ENCODE measurements at places on chromosomes 11 and 22.

GRCh38 chr11:75896843-75897419, 81.9 kb downstream of the UVRAG start:
- peaks cover 9% of the 10 kb centered on the region for H3K4me1 ChIP-seq
- H3K27me3 ChIP-seq: no peaks in the 10 kb centered on the region
- no peak overlapping the region for H3K27ac ChIP-seq
- H3K4me3 ChIP-seq: no peak overlapping the region
- no peak for DNase-seq
- no peaks in the 10 kb centered on the region for H3K36me3 ChIP-seq

GRCh38 chr11:66371627-66372415, at the start of gene SLC29A2:
TSS of gene SLC29A2 (minus strand) at chr11:66371760. CDS start at chr11:66371591, 169 bp downstream.
- peaks cover 15% of the 10 kb centered on the region for H3K4me1 ChIP-seq
- H3K27me3 ChIP-seq: peaks cover under 1% of the 10 kb centered on the region
- DNase-seq: peak; percentile 90
- H3K4me3 ChIP-seq: peak within 1 kb of the TSS; percentile 93

- H3K27ac ChIP-seq: no peak overlapping the region
- DNase-seq: no peak
- peaks cover 16% of the 10 kb centered on the region for H3K4me1 ChIP-seq
- H3K4me3 ChIP-seq: no peak overlapping the region
These were observed 263.5 kb upstream of the CCDC179 start for GRCh38 chr11:23123753-23124152.

DNA sequence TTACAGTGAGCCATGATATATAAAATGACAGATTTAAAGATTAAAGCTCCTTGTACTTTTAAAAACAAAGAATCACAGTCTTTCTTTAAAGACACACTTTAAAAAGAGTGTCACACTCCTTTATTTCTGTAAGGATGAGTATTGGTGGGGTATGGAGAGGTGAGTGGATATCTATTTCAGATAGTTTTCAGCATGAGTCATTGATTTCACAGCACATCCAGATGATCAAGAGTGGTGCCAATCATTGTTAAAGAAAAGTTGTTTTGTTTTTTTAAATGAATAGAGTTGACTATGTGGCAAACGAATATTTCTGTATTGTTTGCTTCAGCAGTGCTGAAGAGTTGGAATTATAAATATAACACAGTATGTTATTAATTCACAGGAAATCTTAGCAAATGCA, 52.5 kb downstream of the FAR1 start:
- no peaks in the 10 kb centered on the region for H3K27me3 ChIP-seq
- no peak overlapping the region for H3K4me3 ChIP-seq
- no peaks in the 10 kb centered on the region for H3K4me1 ChIP-seq
- H3K36me3 ChIP-seq: peaks cover 28% of the 10 kb centered on the region
- H3K27ac ChIP-seq: no peak overlapping the region

DNA sequence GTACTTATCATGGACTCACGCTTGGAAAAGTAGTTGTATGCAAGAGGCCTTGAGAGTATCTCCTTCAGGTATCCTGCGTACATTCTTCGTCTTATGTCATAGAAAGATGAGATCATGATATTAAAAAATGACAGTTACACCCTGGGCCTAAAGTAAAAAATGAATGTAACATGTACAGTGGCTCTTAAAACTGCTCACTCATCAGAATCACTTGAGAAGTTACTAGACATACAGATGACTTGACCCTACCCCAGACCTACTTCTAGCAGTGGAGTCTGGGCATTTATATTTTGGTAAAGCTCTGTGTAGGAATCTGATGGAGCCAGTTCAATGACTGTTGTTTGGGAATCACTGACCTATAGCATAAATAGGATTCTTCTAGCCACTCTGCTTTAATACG, 54.5 kb downstream of the PPME1 start:
- H3K27ac ChIP-seq: no peak overlapping the region
- H3K4me3 ChIP-seq: no peak overlapping the region
- no peaks in the 10 kb centered on the region for H3K27me3 ChIP-seq

GRCh38 chr11:45180848-45181192, 34.4 kb downstream of the PRDM11 start:
- H3K27ac ChIP-seq: no peak overlapping the region
- no peaks in the 10 kb centered on the region for H3K27me3 ChIP-seq
- no peaks in the 10 kb centered on the region for H3K36me3 ChIP-seq

GRCh38 chr11:31651822-31652221, 142.3 kb downstream of the ELP4 start:
- H3K27ac ChIP-seq: no peak overlapping the region
- no peaks in the 10 kb centered on the region for H3K36me3 ChIP-seq
- no peak for DNase-seq
- no peaks in the 10 kb centered on the region for H3K4me1 ChIP-seq
- no peak overlapping the region for H3K4me3 ChIP-seq
- H3K27me3 ChIP-seq: no peaks in the 10 kb centered on the region

GRCh38 chr11:12430351-12430750, 53.0 kb downstream of the PARVA start:
- no peak overlapping the region for H3K4me3 ChIP-seq
- no peak for DNase-seq
- H3K27ac ChIP-seq: no peak overlapping the region
- no peaks in the 10 kb centered on the region for H3K27me3 ChIP-seq
- H3K4me1 ChIP-seq: peaks cover 62% of the 10 kb centered on the region
- H3K36me3 ChIP-seq: peaks cover 13% of the 10 kb centered on the region

DNA sequence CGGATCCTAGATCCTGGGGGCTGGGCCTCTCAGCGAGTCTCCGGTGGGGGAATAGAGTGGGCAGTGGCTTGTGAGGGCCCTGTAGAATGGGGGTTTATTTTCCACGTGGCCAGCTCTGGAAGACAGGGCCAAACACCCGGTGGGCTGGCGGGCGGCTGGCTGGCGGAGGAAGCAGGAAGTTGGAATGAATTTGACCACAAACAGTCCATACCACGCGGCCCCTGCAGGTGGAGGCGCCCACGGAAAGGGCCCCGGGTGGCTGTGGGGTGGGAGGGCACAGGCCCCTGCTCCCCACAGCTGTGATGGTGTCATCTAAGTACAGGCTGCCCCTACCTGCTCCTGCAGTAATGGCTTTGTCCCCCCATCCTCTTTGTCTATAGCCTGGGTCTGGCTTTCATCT, 15.1 kb downstream of the MCAT start:
- no peak overlapping the region for H3K4me3 ChIP-seq
- no peak for DNase-seq
- H3K27me3 ChIP-seq: no peaks in the 10 kb centered on the region
- peak overlapping the region; percentile 94 for H3K27ac ChIP-seq
- no peaks in the 10 kb centered on the region for H3K36me3 ChIP-seq

GRCh38 chr11:69939551-69940245, 120.5 kb upstream of the FGF3 start:
- H3K4me3 ChIP-seq: no peak overlapping the region
- DNase-seq: no peak
- H3K36me3 ChIP-seq: no peaks in the 10 kb centered on the region
- H3K27me3 ChIP-seq: peaks cover 6% of the 10 kb centered on the region
- H3K4me1 ChIP-seq: peaks cover 10% of the 10 kb centered on the region

DNA sequence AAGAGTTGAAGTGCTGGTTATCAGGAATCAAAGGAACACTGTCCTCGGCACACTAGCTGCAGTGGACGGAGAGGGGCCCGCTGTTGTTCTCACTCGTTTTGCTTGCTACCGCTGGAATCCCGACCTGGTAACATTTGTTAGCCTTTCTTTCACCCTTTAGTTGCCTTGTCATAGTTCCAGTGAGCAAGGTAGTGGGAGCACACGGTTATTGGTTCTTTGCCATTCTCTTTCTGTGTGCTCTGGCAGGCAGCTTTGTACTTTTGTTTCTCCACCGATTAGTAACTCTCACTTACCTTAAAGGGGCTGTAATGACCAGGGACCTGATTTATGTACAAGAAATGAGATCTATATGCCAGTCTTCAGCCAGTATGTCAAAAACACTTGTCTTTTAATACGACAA, 1.8 kb downstream of the DEPDC7 start:
- DNase-seq: no peak
- no peak overlapping the region for H3K27ac ChIP-seq
- H3K4me1 ChIP-seq: peaks cover 15% of the 10 kb centered on the region
- H3K36me3 ChIP-seq: no peaks in the 10 kb centered on the region
- H3K4me3 ChIP-seq: peak overlapping the region; percentile 86
- H3K27me3 ChIP-seq: peaks cover 42% of the 10 kb centered on the region

DNA sequence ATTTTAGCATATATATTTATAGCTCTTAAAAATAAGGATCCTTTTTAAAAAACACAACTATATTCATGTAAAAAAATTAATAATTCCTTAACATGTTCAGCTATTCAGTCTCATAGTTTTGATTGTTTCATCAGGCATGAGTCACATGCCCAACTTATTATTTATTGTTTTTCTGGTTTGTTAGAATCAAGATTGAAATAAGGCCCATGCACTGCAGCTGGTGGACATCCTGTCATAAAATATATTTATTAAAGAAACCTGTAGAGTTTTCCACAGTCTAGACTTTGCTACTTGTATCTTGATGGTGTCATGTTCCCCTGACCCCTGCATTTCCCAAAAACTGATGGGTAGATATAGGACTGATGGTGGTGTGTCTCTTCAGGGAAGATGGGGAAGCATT, 77.4 kb downstream of the PARVA start:
- H3K4me3 ChIP-seq: no peak overlapping the region
- H3K27me3 ChIP-seq: no peaks in the 10 kb centered on the region
- DNase-seq: no peak
- H3K4me1 ChIP-seq: peaks cover 24% of the 10 kb centered on the region
- no peaks in the 10 kb centered on the region for H3K36me3 ChIP-seq
- no peak overlapping the region for H3K27ac ChIP-seq

GRCh38 chr11:44008698-44009097, 39.1 kb upstream of the ACCSL start:
- peaks cover 8% of the 10 kb centered on the region for H3K27me3 ChIP-seq
- H3K36me3 ChIP-seq: no peaks in the 10 kb centered on the region
- no peak overlapping the region for H3K27ac ChIP-seq
- peaks cover 28% of the 10 kb centered on the region for H3K4me1 ChIP-seq

- peak overlapping the region; percentile 94 for H3K27ac ChIP-seq
- DNase-seq: no peak
- no peaks in the 10 kb centered on the region for H3K27me3 ChIP-seq
- peaks cover 5% of the 10 kb centered on the region for H3K36me3 ChIP-seq
- peak overlapping the region; percentile 69 for H3K4me3 ChIP-seq
These were observed 19.3 kb downstream of the MYH9 start for GRCh38 chr22:36368359-36368983.

GRCh38 chr11:59199546-59200422, 12.9 kb downstream of the MPEG1 start:
- H3K27me3 ChIP-seq: no peaks in the 10 kb centered on the region
- H3K27ac ChIP-seq: no peak overlapping the region
- no peaks in the 10 kb centered on the region for H3K4me1 ChIP-seq
- H3K36me3 ChIP-seq: peaks cover 45% of the 10 kb centered on the region
- no peak overlapping the region for H3K4me3 ChIP-seq

DNA sequence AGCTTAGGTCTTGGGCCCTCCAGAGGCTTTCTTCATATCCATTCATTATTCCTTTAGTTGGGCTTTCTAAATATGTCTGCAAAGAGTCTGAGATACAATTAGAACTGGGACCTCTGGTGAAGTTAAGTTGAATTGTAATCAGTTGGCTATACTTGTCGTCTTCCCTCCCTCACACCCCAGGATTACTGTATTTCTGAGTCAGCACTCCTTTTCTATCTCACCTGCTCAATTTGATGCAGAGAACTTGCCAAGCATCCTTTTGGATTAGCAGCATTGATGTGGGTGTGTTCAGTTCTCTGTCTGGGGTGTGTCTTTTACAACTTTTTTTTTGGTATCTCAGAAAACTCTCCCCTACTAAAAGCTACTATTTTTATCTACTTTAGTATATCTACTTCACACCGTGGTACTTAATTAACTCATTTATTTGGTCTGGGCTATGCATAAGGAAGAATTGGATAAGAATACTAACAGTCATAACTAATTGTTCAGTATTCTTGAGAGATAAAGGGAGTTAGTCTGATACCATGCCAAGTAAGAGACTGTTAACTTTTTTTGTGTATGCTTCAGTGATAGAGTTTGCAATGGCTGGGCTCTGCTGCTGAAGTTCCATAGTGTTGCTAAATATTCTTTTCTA, 15.1 kb downstream of the CTNND1 start:
- H3K4me1 ChIP-seq: peaks cover 77% of the 10 kb centered on the region
- no peak for DNase-seq
- peak overlapping the region; percentile 97 for H3K27ac ChIP-seq
- H3K4me3 ChIP-seq: peak overlapping the region; percentile 40

GRCh38 chr11:8558436-8558835, 35.6 kb downstream of the STK33 start:
- no peak overlapping the region for H3K4me3 ChIP-seq
- DNase-seq: no peak
- H3K36me3 ChIP-seq: peaks cover 8% of the 10 kb centered on the region
- peaks cover 3% of the 10 kb centered on the region for H3K27me3 ChIP-seq
- no peak overlapping the region for H3K27ac ChIP-seq

GRCh38 chr11:34654483-34655334, 33.8 kb downstream of the EHF start:
- no peaks in the 10 kb centered on the region for H3K36me3 ChIP-seq
- H3K27me3 ChIP-seq: no peaks in the 10 kb centered on the region
- DNase-seq: no peak
- no peak overlapping the region for H3K4me3 ChIP-seq
- H3K4me1 ChIP-seq: peaks cover 27% of the 10 kb centered on the region

DNA sequence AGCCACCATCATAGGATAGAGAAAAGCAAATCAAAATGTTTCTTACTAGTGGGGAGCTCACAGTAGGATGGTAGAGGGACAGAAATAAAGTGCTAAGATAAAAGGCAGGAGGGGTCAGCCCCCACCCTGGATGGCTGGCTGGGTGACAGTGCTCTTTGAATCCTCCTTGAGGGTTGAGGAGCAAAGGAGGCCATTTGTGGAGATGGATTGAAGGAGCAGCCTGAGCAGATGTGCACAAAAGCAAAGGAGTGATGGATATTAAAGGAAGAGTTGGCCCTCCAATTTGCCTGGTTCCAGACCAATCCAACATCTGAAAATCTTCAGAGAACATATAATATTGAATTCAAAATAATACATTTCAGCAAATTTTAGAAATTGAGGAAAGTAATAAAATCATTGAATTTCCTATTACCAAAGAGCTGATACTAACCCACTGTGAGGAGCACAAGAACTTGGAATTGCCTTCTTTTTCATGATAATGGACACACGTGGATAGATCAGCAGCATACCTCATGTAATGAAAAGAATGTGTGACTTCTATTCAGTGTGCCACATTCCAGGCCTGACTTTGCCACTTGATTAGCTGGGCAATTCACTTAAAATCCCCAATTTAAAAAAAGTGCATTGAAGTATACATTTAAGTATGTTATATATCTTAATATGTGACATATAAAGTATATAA, 287.0 kb downstream of the FAT3 start:
- H3K4me3 ChIP-seq: no peak overlapping the region
- no peak for DNase-seq
- no peaks in the 10 kb centered on the region for H3K27me3 ChIP-seq
- peaks cover 1% of the 10 kb centered on the region for H3K36me3 ChIP-seq
- H3K4me1 ChIP-seq: peaks cover 4% of the 10 kb centered on the region
